Stimulated activated CD4-positive, alpha-beta T cell treated with anti-CD3 and anti-CD28 coated beads, Interleukin-4, amount 100 ng/mL, for 24 hours (primary cell): ENCODE measurements at places on chromosomes 7 and 10.
A peak's percentile ranks its signal among the peaks of the same experiment; 100 is the strongest.

DNA sequence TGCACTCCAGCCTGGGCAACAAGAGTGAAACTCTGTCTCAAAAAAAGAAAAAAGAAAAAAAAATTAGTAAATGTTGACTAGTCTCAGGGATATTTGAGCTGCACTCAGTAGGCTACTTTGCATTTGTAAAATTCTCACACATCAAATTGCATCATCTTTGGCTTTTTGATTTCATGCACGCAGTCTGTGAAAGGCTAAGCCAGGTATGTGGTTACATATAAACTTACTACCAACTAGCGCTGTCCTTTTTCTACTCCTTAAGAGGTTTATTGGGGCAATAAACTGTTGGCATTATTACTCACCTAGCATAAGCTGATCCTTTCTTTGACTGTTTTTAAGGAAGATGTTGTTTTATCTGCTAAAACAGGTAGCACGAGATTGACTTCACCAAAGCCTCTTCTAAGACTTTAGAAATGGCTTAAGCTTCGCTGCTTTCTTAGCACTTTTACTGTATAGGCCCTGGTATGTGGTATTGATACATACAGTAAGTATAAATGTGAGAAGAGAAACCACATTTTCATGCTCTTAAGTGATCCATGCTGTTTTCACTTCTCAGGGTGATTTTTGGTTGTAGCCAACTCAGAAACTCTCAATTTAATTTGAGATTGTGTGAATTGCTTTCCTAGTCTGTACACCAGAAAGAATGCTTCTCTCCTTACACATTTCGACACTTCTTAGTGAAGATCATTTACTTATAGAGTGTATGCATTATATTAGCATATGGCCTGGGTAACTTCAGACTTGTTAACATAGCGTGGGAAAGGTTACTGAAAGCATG lies 323.9 kb downstream of the AUTS2 start:
- no peak for DNase-seq

GRCh38 chr7:68038621-68039314 lies 1042.1 kb downstream of the TYW1 start:
- DNase-seq = no peak

- no peak for DNase-seq
Measured at GRCh38 chr10:132606031-132606491, 68.5 kb downstream of the INPP5A start.

GRCh38 chr10:35129185-35129674 lies 2.6 kb downstream of the CREM start:
- no peak for DNase-seq

DNA sequence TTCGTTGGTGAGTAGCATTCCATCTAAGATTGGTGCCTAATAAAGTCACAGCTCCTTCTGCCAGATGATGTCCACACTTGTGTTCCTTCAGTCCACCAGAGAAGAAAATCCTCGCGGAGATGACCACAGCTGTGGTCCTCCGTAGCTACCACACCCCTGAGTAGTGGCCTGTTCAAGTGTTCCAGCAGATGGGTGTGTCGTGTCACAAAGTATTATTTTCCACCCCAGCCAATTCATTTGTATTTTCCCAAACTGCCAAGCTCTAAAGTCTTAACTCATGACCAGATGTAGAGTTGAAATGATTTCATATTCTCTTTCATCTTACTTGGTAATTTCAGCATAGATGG lies 251.3 kb upstream of the TCF7L2 start:
- DNase-seq = no peak

GRCh38 chr10:71966046-71967004 lies 2.1 kb downstream of the CHST3 start:
- no peak for DNase-seq

DNA sequence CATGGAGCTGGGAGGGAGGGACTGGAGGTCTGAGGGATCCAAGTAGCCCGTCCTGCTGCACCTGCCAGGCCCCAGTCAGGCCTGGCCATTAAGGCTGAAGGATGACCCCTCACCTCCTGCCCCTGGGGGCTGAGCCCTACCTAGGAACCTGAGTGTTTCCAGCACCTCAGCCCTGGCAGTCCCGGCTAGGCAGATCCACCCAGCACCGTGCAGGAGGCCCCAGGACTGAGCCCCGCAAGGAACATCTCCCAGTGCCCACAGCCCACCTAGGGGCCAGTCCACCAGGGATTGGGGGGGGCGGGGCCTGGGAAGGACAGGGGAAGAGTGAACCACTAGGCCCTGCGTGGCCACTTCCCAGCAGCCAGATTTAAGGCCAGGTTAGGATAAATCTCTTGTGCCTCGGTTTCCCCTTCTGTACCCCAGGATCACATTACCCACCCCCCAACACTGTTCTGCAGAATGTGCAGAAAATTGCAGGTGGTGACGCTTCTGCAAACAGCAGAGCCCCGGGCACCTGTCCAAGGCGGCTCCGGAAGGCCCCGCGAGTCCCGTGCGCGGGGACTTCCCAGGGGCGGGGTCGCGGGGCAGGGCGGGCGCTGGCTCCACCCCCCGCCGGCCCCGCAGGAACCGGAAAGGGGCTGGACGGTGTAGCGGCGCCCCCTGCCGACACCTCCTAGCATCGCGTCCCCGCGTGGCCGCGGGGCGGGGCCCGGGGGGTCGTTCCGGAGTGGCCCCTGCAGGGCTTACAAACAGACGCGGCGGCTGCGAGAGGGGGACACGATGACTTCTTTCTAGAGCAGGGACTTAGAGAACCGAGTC lies 55.9 kb downstream of the PWWP2B start:
- DNase-seq = peak; percentile 88
